ENCODE measurements at places on chromosomes 13 and 19.

- DNase-seq = peak; percentile 8
These were observed 79.8 kb upstream of the FLT1 start for GRCh38 chr13:28574617-28575142.

GRCh38 chr19:47419789-47420188, 462 bp upstream of the MEIS3 start:
- no peak for DNase-seq

GRCh38 chr13:45302507-45302906, 38.5 kb downstream of the TPT1 start:
- DNase-seq = no peak

DNA sequence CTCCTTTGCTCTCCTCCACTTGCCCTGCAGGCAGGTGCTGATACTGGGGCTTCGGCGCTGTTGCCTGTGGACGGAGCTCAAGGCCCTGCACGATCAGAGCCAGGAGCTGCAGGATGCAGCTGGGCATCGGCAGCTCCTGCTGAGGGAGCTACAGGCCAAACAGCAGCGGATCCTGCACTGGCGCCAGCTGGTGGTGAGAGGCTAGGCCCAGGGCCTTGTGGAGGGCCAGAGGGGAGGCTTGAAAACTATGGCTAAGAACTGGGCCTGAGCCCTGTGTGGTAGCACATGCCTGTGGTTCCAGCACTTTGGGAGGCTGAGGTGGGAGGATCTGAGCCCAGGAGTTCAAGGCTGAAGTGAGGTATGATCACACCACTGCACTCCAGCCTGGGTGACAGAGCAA, 6.3 kb downstream of the HAUS5 start:
- DNase-seq = no peak

GRCh38 chr19:5083547-5083965, 114.6 kb downstream of the KDM4B start:
- no peak for DNase-seq

DNA sequence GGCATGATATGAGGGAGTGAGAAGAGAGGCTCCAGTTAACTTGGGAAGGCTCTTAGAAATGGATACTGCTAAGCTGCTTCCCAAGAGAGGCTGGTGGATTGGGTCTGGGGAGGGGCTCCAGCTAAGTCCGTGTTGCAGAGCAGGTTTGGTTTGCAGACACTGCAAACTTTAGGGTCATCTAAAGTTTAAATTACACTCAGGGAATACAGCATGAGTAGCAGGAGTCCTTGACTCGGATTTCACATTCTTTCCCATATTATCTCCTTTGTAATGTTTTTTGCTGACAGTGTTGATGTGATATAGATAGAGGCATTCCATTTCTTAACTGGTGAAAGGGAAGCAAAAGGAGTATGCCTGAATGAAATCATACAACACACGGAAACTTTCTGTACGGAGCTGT, 31.9 kb downstream of the SGCG start:
- no peak for DNase-seq

DNA sequence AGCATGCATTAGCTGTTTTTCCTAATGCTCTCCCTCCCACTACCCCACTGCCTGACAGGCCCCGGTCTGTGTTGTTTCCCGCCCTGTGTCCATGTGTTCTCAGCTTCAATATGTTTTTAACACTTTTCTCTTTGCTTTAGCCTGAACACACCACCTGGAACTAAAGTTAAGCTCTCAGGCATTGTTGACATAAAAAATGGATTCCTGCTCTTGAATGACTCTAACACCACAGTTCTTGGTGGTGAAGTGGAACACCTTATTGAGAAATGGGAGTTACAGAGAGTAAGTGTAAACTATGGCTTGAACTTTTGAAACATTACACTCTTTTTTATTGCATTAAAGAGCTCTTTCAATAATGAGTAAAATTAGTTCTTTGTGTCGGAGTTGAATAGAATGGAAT, 70.1 kb downstream of the TDRD3 start:
- DNase-seq = no peak
